HFFc6 (cell line): ENCODE measurements at places on chromosomes 11 and 22. TPM values are rescaled to one million over a fixed set of nuclear protein-coding genes. Genes with fewer than 3 reads are reported as not detected.

DNA sequence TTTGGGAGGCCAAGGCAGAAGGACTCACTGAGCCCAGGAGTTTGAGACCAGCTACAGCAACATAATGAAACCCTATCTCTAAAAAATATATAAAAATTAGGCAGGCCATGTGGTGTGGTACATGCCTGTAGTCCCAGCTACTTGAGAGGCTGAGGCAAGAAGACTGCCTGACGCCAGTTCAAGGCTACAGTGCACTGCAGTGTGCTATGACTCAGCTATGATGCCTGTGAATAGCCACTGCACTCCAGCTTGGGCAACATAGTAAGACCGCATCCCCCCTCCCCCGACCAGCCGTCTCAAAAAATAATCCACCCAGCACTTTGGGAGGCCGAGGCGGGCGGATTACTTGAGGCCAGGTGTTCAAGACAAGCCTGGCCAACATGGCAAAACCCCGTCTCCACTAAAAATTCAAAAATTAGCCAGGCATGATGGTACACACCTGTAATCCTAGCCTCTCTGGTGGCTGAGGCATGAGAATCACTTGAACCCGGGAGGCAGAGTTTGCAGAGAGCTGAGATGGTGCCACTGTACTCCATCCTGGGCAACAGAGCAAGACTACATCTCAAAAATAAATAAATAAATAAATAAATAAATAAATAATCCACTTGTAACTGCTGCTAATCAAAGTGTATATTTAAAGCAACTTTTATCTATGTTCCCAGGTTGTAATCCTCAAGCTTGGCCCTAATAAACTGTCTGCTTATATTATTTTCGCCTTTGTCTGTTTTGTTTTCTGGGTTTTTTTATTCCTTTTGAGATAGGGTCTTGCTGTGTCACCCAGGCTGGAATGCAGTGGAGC is 7.8 kb downstream of the HPS5 start:
- H3K4me1 ChIP-seq, result peaks cover 59% of the 10 kb centered on the region
- no peak for DNase-seq
- no peaks in the 10 kb centered on the region for H3K27me3 ChIP-seq

GRCh38 chr22:35440129-35440528 is 40.2 kb downstream of the MCM5 start:
- no peak for DNase-seq
- H3K4me1 ChIP-seq, result no peaks in the 10 kb centered on the region
- no peak overlapping the region for H3K4me3 ChIP-seq
- H3K36me3 ChIP-seq, result peaks cover 10% of the 10 kb centered on the region; the same call in 1 of the 2 replicates
- H3K27me3 ChIP-seq, result peaks cover 3% of the 10 kb centered on the region

Gene UPB1
- 0.14 to 0.16 TPM in 2 of 3 replicates, not detected in the other for total RNA-seq

GRCh38 chr11:75443043-75443442 is 10.0 kb upstream of the KLHL35 start:
- no peak for DNase-seq
- no peaks in the 10 kb centered on the region for H3K36me3 ChIP-seq
- no peak overlapping the region for H3K27ac ChIP-seq
- H3K4me3 ChIP-seq, result no peak overlapping the region

Gene POU2AF1
- not detected in 3 replicates for total RNA-seq

GRCh38 chr11:73980001-73980961 is 2.4 kb downstream of the UCP2 start:
- no peaks in the 10 kb centered on the region; the same call in 1 of the 2 replicates for H3K36me3 ChIP-seq
- no peak for DNase-seq
- peaks cover 46% of the 10 kb centered on the region for H3K4me1 ChIP-seq

DNA sequence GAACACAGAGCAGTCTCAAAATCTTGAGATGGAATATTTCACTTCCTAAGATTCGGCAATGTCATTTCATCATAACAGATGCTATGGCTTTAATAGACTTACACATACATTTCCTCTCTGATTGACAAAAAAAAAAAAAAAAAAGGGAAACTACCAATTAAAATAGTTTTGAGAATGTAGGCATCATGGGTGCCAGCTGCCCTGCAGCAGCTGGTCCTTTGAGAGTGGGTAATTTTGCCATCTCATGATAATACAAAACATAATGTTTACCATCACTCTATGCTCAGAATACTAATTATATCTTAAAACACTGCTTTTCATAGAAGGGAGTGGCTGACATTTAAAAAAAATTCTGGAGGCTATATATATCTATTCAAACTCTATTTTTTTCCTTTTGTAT is 775.6 kb upstream of the CCDC90B start:
- H3K4me3 ChIP-seq, result no peak overlapping the region
- H3K27ac ChIP-seq, result no peak overlapping the region
- no peak for DNase-seq
- no peaks in the 10 kb centered on the region for H3K4me1 ChIP-seq
- H3K36me3 ChIP-seq, result no peaks in the 10 kb centered on the region

Gene NPTXR
- 1.6 to 4.7 TPM (median 4.6 TPM) in 3 replicates for total RNA-seq

DNA sequence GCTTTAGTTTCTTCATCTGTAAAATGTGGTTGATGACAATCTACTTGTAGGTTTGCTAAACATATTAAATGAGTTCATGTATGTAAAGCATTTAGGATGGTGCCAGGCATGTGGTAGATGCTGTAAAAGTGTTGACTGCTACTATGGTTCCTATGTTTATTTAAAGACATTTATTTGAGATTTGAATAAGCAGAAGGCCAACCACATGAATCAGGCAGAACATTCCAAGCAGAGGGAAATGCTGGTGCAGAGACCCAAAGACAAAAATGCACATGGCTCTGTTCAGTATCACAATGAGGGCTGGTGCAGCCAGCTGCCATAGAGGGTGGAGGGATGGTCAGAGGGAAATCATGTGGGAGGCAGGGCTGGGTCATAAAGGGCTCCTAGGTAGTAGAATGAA is 156.2 kb upstream of the PDGFD start:
- no peak overlapping the region for H3K27ac ChIP-seq
- no peak overlapping the region for H3K4me3 ChIP-seq
- H3K4me1 ChIP-seq, result no peaks in the 10 kb centered on the region
- no peaks in the 10 kb centered on the region for H3K36me3 ChIP-seq
- no peak for DNase-seq

- peaks cover 8% of the 10 kb centered on the region for H3K27me3 ChIP-seq
- no peak overlapping the region for H3K27ac ChIP-seq
- H3K4me1 ChIP-seq, result peaks cover 28% of the 10 kb centered on the region
- peaks cover 6% of the 10 kb centered on the region; the same call in 1 of the 2 replicates for H3K36me3 ChIP-seq
Observed at GRCh38 chr11:35272391-35272902, 133.5 kb downstream of the CD44 start.

GRCh38 chr11:78451371-78452150 is 33.9 kb upstream of the GAB2 start:
- H3K27ac ChIP-seq, result no peak overlapping the region
- no peak for DNase-seq
- H3K4me3 ChIP-seq, result no peak overlapping the region
- H3K27me3 ChIP-seq, result no peaks in the 10 kb centered on the region

GRCh38 chr22:36333644-36334043 is 54.1 kb downstream of the MYH9 start:
- DNase-seq, result no peak
- peaks cover 95% of the 10 kb centered on the region for H3K4me1 ChIP-seq
- peak overlapping the region; percentile 83 for H3K4me3 ChIP-seq
- peak overlapping the region; percentile 99 for H3K27ac ChIP-seq
